CD4-positive, alpha-beta T cell treated with Interleukin-10 for 1 hour (primary cell): ENCODE measurements at places on chromosomes 3 and 15.

DNA sequence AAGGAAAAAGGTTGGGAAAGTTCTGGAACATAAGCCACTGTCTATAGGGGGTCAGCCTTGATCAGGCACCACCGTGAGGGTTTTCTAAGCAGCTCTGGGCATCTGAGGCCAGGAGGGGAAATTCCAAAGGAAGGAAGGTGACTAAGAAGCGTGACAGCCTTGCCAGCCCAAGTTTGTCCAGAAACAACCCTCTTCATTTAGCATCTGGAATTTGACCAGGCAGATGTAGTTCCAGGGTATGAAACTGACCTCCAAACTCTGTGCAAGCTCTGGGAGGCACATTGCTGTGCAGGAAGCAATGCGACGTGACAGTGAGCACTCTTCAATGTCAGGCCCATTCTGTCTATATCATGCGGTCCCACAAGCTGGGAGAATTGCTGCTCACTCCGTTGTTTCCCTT, 85.4 kb upstream of the TPM1 start:
- DNase-seq: no peak

GRCh38 chr15:63893866-63894661, 60.3 kb upstream of the HERC1 start:
- no peak for DNase-seq

DNA sequence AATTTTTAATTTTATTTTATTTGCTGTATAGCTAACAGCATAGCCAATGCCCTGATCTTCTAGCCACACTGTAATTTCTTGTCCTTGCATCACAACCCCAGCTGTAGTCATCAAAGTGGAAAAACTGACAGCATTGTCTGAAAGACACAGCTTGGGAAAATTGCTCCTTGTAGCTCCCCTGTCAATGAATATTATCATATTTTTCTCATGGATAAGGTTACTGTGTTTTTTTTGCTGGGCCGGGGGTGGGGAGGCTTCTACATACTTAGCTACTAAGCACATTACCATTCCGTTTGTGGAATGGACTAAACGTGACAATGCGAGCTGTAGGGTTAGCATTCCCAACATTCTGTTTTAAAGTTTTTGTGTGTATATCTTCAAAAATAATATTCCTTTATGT, 381.3 kb downstream of the TIGIT start:
- no peak for DNase-seq

- DNase-seq: no peak
Observed at GRCh38 chr3:7166460-7166859, 305.5 kb downstream of the GRM7 start.

DNA sequence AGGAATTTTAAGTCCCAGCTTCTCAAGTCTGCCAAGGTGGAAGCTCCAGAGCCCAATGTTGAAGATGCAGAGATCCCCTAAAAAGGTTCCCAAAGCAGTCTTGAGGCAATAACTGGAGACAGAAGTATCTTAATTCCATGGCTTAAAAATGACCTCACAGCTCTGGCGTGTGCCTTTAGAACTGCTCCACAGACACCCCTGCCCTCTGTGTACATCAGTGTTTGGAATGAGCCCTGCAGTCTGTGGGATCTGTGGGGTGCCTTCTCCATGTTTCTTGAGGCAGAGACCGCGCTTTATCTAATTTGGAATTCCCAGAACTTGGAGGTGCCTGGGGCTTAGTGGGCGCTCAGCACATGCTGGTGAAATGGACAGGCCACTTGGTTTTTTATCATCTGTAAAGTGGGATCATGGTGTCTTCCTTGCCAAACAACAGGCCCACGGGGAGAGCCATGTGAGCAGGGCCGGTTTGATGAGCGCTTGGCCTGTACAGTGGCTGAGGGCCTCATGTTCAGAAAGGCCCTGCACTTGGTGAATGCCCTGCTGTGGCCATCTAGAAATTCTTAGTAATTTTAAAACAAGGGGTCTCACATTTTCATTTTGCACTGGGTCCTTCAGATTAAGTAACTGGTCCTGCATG, 7.1 kb downstream of the ITGA11 start:
- DNase-seq: no peak

GRCh38 chr3:69613286-69613685, 126.0 kb upstream of the MITF start:
- DNase-seq: no peak

- no peak for DNase-seq
Observed at GRCh38 chr3:112568642-112569041, 6.8 kb downstream of the SLC35A5 start.

GRCh38 chr3:56556908-56557830, at the start of gene CCDC66:
Gene CCDC66 (plus strand): TSS chr3:56557175. CDS start chr3:56557243, 68 bp downstream.
- DNase-seq: peak; percentile 96

DNA sequence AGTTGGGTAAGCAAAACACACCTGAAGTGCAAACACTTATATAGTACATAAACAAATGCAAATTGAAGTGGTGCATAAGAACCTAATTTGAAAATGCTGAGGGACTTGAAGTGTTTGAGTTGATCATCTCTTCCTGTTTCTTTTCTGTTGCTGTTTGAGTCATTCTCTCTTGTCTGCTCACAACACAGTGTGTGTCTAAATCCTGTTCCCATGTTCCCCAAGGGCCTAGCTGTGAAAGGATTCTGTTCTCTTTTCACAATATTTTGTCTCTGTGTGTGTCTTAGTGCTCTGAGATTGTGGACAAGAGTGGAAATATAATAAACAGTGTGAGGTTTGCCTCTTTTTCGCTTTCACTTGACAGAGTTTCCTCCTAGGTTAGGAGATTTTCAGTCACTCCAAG, 6.1 kb downstream of the CD96 start:
- peak; percentile 33 for DNase-seq

GRCh38 chr3:129599607-129600006, 6.9 kb downstream of the PLXND1 start:
- DNase-seq: no peak

- DNase-seq: no peak
Observed at GRCh38 chr3:188581365-188581764, 427.4 kb downstream of the LPP start.

DNA sequence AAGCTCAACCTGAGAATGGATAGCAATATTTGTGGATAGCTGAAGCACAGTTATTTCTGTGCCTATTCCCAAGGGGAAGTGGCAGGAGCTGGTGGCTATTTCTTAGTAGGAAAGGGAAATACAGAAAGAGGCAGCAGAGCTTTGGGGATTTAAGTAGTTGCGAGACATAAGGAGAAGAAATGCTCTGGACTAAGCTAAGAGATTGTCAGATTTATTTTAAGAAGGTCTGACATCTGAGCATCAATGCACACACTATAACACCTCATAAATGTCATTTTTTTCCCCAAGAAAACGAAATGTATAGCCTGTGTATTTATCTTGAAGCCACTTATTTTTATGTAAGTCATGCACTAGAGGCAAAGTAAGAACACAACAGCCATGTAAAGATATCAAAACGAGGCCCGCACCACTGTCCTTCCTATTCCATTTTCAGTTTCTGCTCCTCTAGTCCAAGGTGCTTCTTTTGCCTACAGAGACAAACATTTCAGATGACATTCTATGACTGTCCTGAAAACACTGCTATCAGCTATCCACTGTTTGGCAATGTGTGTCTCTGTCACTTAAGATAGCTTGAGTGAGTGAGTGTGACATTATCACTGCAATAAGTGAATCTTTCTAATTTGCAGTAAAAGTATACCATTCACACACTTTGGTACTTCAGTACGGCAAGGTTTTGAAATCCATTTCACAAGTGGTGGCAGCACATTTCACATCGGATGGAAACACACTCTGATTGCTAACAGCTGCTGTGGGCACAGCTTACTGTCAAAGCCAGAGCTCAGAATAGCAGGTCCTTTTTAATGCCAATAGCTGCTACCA, 62.7 kb upstream of the ICE2 start:
- peak; percentile 42 for DNase-seq

DNA sequence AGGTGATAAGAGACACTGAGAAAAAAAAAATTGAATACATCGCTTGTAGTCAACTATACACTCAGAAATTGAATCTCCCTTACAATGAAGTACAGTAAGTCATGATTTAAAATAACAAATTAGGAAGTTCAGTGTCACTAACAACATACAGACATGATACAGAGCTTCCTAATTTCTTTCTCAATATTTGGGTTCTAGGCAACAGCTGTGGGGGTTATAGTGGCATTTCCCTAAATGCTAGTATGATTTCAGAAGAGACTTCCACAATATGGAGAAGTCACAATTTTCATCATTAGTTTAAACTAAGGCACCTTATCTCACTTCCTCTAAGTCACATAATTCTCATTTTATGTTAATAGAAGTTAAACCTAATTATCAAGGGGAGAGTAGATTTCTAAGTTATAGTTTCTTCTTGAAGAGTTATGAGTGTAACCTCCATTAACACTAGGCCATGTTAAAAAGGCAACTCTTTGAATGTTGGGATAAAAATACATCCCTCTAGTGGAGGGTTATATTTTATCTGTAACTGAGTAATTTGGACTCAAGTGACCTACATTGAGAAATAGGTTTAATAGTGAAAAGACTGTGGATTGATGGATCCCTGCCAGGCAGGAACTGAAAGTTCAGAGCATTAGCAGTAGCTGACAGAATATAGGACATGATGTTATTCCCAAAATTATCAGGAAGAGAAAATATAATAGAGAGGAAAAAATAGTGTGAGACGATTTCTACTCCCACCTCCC, 286.0 kb upstream of the SUCLG2 start:
- no peak for DNase-seq

DNA sequence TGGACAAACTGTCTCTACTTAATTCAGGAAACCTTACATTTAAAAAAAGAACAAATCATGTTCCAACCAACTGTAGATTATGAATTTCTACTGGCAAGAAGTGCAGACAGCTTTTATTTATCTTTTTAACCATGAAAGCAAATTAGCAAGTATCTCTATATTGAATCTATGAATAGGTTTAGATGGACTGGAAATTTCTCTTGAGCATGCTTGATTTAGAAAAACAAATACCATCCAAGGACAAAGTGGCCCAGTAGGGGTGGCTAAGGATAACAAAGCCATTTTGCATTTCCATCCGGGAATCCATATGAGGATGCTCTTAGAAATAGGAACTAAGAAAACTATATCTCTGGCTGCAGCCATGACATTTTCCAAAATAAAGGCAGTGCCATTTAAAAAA, 150.6 kb downstream of the KCNMB2 start:
- DNase-seq: no peak

- no peak for DNase-seq
Observed at GRCh38 chr15:46955576-46955975, 761.7 kb upstream of the SEMA6D start.

DNA sequence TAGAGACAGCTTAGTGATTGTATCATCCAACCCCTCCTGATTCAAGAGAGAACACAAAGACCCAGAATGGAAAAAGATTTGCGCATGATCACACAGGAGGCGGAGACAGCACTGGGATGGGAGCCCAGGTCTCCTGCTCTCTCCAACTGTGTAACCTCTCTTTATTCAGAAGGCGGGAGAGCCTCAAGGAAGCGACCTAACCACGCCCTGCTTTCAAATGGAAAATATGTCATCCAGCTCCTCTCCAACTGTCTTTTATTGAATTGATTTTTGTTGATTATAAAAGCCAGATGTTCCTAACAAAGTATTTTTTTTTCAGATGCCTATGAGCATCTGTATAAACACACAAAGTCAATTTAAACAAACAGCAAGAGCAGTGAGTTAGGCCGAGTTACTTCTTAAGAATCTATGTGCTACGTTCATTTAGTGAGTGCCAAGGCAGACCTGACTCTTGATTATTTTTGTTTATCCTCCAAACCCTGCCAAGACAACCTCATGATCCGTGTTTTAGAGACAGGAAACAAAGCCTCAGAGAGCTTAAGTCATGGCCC, 74.5 kb downstream of the BFSP2 start:
- no peak for DNase-seq

- no peak for DNase-seq
Observed at GRCh38 chr3:32056559-32057290, 49.7 kb upstream of the GPD1L start.

GRCh38 chr3:63034101-63034500, 158.9 kb upstream of the CADPS start:
- no peak for DNase-seq

DNA sequence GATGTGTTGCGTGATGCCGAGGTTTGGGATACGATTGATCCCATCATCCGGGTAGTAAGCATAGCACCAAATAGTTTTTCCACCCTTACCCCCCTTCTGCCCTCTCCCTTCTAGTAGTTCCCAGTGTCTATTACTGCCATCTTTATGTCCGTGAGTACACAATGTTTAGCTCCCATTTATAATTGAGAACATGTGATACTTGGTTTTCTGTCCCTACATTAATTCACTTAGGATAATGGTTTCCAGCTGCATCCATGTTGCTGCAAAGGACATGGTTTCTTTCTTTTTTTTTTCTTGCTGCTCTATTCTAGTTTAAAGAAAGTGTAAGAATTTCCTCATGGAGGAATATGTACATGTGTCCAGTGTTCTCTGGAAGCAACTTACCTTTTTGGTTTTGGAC, 51.8 kb downstream of the NSUN3 start:
- DNase-seq: no peak
